A549 treated with dexamethasone at 1 μM for 4 hours (cell line): ENCODE measurements at places on chromosomes 4 and X. TPM values are rescaled to one million over a fixed set of nuclear protein-coding genes. Genes with fewer than 3 reads are reported as not detected.

NPFFR2 gene
- total RNA-seq: not detected in 5 replicates

SAGE1 gene
- 0.02 to 0.14 TPM (median 0.05 TPM) in 4 of 5 replicates, not detected in the other for total RNA-seq

VCX2 gene
- total RNA-seq: not detected in 5 replicates

IL1RAPL1 gene
- 0.06 TPM in 1 of 5 replicates, not detected in the others for total RNA-seq

LARP1B gene
- total RNA-seq: 11.5 to 15.9 TPM (median 13.6 TPM) in 5 replicates

LRIT3 gene
- 0.03 to 0.06 TPM (median 0.04 TPM) in 4 of 5 replicates, not detected in the other for total RNA-seq

EGFL6 gene
- total RNA-seq: 0.05 TPM in 1 of 5 replicates, not detected in the others

DGKQ gene
- 4.0 to 7.9 TPM (median 6.8 TPM) in 5 replicates for total RNA-seq

SSX2 gene
- total RNA-seq: not detected in 5 replicates

IL21 gene
- not detected in 5 replicates for total RNA-seq

FAM9C gene
- 0.05 TPM in 1 of 5 replicates, not detected in the others for total RNA-seq

MAGEB10 gene
- not detected in 5 replicates for total RNA-seq

AADAT gene
- 7.6 to 9.6 TPM (median 8.4 TPM) in 5 replicates for total RNA-seq

TGIF2LX gene
- not detected in 5 replicates for total RNA-seq

IGSF1 gene
- total RNA-seq: 0.24 to 0.37 TPM (median 0.33 TPM) in 5 replicates

EFHC2 gene
- 0.20 to 0.46 TPM (median 0.27 TPM) in 5 replicates for total RNA-seq

PIN4 gene
- 38.9 to 79.0 TPM (median 39.4 TPM) in 5 replicates for total RNA-seq

MTMR8 gene
- total RNA-seq: 0.45 to 0.64 TPM (median 0.51 TPM) in 5 replicates
